ENCODE measurements at places on chromosomes 7 and 10.

- DNase-seq: no peak
Measured at GRCh38 chr10:6005856-6006395, 28.6 kb upstream of the IL15RA start.

DNA sequence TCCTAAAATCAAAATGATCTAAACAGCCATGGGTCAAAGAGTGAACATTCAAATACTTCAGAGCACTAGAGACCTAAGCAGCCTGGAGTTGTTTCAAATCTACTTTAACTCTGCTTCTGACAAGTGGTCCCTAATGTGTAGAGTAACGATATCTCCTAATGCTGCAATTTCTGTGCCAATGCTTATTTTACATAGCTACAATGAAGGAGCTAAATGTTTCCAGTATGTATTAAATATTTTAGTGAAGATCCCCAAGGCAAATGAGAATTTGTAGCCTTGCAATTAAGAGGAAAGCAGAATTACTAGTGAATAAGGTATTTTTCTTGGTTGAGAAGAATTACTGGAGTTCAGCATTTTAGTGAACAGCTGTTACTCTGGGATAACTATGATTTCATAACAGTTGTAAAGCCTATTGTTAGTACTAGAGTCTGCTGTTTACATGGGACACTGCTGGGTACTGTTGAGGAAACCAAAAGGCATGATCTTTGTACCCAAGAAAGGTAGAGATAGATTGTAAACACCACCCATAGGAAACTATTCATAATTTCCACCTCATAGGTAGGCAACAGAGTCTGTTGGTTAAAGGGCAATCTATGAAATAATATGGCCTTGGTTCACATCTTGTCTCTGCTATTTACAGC, 271.9 kb downstream of the PLXDC2 start:
- no peak for DNase-seq

GRCh38 chr7:88306590-88307048, at the start of gene STEAP4:
Gene STEAP4, minus strand, starts transcription at chr7:88306894. Its CDS starts 22,625 bp downstream, at chr7:88284269.
- no peak for DNase-seq

- DNase-seq: no peak
Measured at GRCh38 chr7:106744563-106745091, 83.7 kb upstream of the CCDC71L start.

GRCh38 chr10:113718969-113719822, 32.3 kb upstream of the PLEKHS1 start:
- no peak for DNase-seq

- no peak for DNase-seq
Measured at GRCh38 chr10:112785089-112785488, 165.0 kb upstream of the TCF7L2 start.

DNA sequence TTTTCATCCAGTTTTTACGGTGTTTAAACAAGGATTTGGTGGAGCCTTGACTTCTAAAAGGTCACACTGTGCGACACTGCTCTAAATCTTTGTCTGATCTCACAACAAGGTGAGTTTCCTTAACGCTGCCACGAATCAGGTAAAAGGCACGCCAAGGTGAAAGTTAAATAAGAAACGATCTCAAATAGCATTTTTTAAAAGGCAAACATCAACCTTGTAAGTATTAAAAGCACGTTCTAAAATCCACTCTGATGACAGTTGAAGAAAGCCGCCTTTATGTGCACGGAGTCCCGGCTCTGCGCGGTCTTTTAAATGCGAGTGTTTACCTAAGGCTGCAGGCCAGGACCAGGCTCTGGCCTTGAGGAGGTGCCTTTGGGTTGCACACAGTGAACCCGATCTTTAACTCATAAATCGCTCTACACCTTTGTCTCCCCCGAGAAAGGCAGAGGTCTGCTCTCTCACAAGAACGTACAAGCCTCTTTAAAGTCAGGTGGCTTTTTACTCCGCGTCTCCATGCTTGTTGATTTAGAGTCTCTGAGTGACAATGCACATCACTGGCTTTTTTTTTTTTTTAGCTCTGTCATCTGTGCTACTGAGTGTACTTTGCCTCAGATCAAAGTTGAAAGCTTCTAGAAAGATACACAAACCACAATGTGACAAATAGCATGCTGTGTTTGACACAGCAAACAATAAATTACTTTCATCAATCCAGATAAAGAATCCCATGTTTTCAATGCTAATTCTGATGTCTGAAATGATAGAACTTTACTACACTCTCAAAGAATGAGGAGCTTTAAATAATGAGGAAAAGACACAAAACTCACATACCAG, 25.9 kb upstream of the RNF32 start:
- no peak for DNase-seq

DNA sequence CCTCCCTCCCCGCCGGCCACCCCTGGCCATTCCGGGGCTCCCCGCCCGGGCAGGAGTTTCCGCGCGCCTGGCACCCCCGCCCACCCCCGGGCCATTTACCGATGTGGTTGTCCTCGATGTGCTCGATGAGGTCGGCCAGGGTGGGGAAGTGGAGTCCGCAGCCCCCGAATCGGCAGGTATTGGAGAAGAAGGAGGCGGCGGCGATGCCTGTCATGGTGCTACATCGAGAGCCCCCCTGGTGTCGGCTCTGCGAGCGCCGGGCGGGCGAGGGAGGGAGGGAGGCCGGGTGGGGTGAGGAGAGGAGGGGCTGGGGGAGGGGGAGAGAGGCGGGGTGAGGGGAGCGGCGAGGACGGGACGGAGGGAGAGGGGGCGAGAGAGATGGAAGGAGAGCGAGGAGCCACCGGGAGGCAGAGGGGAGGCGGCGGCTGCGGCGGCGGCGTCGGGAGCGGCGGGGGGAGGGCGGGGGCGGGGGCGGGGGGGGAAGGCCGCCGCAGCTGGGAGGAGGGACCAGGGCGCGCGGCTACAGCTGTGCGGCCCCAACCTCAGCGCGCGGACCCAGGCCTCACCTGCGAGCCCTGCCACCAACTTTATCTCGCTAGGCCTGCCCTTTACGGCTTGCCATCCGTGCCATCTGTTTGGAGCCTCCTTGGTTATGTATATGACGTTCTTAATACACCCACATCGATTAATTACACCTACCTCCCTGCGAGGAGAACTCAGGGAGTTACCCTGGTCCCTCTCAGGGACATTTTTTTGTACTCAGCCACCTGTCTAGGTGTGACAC, at the start of gene JAZF1:
JAZF1 (minus strand) TSS at position 432 of the 784 bp plus-strand sequence.
- DNase-seq: no peak

DNA sequence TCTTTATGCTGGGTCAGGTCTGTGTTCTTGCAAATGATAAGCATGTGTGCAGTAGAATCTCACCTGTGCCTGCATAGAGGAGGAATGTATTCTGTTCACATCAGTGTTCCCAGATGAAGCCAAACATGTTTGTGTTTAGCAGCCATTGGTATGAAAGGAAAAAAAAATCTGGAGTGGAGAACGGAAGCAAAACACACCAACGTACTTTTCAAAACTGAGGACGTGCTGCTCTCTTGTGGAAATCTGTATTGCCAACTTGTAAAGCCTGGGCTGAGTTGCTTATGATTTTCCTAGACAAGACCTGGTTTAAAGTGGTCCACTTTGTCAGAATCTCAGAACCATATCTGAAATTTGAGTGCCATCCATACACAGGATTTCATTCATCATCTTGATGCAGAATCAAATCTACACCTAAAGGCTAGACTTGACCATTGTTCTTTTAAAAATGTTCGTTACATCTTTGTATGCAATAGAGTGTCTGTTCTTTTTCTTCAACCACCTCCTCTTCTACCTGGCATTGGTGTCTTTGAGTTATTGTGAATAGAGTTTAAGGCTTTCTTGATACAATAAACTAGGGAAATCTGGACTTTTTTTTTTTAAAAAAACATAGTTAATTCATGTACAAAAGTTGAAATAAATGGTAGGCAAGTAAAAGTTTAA, 367.7 kb downstream of the PHF14 start:
- no peak for DNase-seq

- DNase-seq: no peak
Measured at GRCh38 chr10:3249307-3249889, 76.8 kb upstream of the PITRM1 start.

DNA sequence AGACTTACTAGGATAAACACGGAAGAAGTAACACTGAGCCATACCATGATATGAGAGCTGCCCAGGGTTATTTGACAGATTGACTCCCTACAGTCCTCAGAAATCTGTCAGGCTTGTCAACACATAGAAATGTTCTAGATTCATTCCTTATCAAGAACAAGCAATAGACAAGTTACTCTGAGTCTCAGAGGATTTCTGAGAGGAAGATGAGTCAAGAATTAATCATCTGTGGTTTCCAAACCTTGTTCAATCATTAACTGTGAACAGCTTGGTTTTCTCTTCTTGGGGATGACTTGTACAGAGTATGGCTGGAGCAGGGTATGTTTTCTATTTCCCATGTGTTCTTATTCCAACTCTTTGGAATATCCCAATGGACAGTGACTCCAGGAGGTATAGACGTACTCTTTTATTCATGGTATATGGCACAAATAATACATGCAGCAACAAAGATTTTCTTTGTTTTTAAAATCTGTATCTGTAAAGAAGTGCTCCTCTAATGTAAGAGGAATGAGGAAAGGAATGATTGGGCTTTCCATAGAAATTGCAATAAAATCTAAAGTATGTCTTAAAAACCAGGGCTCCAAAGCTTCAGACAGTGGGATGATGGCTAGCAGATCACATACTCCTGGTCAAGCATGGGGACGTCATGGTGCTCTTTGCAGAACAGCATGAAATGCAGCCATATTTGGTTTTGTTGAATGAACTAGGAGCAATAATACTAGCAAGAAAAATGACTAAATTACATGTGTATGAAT, 11.9 kb upstream of the SFR1 start:
- no peak for DNase-seq

- DNase-seq: no peak
Measured at GRCh38 chr7:121561717-121562116, 165.6 kb upstream of the FAM3C start.

- DNase-seq: no peak
Measured at GRCh38 chr7:94486216-94486615, 23.4 kb upstream of the CASD1 start.

- DNase-seq: no peak
Measured at GRCh38 chr10:125533866-125534265, 149.1 kb downstream of the TEX36 start.

DNA sequence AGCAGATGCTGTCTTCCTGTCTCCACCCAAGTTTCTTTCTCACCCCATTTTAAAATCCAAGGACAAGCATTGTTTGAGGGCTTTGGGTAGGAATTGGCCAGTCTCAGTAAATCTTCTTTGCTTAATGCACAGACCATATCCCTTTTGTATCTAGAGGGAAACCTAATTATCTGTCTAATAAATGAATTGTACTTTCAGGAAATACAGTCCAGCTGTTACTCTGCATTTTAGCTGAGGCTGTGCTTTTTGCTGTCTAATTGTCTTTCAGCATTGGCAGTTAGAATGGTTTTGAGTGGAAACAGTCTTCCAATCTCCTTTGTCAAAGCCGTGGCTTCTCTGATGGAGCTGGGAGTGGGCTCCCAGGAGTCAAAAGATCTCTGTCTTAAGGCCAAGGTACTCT, 388.2 kb downstream of the SORCS3 start:
- DNase-seq: no peak

DNA sequence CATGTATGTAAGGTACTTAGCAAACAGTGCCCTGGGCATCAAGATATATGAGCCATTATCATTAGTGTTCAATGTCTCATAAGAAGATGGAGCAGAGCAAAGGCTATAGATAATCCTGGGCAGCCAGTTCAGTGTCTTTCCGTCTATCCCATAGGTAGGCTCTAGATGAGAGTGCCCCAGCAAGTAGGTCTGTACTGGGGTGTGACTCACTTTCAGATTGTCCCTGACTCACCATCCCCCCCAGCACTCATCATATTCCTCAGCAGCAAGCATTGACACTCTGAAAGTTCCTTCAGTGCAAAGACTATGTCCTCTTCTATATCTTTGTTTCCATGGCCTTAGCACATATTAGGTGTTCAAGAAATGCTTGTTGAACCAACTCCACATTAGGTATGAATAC, 20.0 kb upstream of the FAM204A start:
- DNase-seq: no peak

Measured in GDM1 (cell line).